ENCODE measurements at places on chromosomes 4 and X.

DNA sequence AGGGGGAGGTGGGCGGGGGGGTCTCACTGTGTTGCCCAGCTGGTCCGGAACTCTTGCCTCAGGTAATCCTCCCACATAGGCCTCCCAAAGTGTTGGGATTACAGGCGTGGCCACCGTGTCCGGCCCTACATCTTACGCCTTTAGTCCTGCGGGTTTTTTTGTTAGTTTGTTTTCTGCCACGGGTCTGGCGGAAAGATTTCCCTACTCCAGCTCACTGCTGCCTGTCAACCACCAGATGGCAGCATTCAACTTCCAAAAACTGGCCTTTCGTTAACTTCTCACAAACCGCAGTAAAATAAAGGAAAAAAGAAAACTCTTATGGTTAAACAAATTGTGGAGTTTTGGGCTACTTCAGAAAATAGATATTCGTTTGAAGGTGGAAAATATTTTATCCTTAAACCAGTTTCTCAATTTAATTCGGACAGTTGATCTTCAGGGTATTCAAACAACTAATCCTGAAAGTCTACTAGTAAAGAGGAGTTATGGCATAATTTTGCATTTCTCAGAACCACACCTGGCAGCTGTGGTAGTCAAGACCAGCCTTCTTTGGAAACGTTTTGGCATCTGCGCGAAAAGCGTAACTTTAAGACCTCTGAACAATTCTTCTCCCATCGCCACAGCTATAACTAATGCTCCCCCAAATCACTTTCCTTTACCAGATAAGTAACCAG lies 41.1 kb downstream of the LUZP4 start:
- no peak for DNase-seq

GRCh38 chr4:25031077-25031621 lies 403 bp upstream of the LGI2 start:
- no peak for DNase-seq

- DNase-seq = no peak
Measured at GRCh38 chrX:103170216-103170615, 44.7 kb upstream of the BEX4 start.

GRCh38 chrX:134640914-134641313 lies 17.4 kb downstream of the PLAC1 start:
- DNase-seq = no peak

GRCh38 chr4:165294907-165295306 lies 32.6 kb upstream of the MSMO1 start:
- DNase-seq = no peak

DNA sequence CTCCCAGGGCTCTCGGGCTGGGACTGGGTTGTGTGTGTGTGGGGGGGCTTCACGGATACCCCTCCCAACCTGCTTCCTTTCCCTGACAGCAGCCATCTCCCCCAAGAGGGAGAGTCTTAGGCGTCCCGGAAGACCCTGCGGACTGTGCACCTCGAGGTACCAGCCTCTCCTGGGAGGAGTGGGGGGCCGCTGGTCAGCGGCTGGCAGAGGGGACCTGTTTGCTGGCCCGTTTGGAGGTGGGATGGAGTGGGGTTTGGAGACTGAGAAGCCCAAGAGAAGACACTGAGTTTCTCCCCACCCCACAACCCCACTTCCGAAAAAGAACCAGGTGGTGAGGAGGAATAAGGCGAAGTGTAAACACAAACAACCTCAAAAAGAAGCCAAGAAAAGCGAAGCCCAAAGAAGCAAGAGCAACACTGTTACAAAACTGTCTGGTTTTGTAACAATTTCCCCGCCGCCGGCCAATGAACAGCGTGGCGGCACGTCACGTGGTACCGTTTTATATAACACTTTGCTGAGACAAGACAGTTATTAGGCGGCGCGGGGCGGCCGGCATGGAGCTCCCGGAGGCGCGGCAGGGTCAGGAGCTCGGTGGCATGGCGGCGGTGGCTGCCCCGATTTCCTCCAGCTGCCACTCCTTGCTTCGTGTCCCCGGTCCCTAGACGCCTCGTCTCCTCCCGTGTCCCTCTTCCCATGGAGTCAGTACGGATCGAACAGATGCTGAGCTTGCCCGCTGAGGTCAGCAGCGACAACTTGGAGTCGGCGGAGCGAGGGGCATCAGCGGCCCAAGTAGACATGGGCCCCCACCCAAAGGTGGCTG lies at the start of gene LONRF3:
Gene LONRF3 (plus strand): TSS at position 531 of the 820 bp plus-strand sequence. CDS start 163 bp downstream, at position 694.
- peak; percentile 12 for DNase-seq

DNA sequence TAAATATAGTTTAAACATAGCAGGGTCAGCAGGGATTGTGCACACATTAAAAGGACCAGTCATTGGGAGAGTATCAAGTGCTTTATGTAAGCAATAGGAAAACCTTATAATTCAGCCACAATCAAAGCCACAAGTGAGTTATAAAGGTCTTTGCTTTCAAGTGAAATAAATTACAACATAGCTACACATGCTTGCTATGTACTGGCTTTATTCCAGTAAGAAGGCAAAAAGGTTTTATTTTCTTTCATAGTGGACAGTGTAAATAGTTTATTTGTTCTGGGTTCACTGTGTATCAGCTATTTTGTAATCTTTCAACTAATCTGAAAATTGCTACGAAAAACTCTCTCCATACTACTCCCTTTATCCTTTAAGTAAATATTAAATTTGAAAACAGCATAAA lies 691.4 kb downstream of the PCDH7 start:
- DNase-seq = no peak

DNA sequence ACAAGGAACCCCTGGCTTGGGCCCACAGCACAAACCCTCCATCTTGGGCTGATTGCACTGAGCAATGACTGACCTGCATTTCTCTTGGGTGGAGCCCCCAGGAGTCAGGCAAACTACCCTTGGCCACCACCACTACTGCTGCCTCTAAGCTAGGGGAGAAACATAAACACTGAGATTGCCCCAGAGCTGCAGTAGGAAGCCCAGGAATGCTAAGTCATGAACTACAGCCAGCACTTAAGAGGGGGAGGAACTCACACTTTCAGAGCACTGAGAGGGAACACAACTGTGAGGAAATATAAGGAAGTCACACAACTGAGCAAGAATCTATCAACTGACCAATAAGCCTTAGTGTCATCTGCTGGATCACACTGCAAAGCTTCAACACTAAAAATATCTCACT lies 111.6 kb upstream of the PPP3CA start:
- DNase-seq = no peak

- DNase-seq = no peak
Measured at GRCh38 chr4:182643801-182644682, 273.1 kb downstream of the DCTD start.

GRCh38 chr4:127601029-127601428 lies 31.7 kb upstream of the INTU start:
- no peak for DNase-seq

- no peak for DNase-seq
Measured at GRCh38 chr4:19547463-19547862, 704.2 kb upstream of the SLIT2 start.

- no peak for DNase-seq
Measured at GRCh38 chr4:53459548-53459947, 82.1 kb downstream of the FIP1L1 start.

DNA sequence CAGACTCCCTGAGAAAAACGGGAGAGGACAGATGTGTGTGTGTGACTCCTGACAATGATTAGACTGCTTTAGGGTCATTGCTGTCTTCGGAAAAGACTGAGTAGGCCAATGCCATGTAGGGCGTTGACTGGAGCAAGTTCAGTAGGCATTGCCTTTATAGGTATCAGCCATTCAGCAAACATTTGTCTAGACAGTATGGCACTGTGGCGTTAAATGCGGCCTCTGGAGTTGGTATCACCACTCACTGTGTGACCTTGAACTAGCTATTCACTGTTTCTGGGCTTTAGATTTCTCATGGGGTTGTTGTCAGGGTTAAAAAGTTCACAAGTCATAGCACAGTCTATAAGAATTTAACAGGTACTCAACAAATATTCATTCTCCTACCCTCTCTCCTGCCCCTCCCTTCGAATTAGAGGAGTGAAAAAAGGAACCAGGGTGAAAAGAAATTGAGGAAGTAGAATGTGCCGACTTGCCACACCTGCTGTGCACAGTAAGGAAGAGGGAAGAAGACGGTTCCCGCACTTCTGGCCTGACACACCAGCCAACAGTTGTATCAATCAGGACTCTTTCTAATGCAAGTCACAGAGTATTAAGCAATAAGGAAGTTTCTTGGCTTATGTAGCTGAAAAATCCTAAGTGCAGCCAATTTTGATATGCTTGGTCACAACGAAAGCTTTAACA lies 83.2 kb upstream of the PLAC8 start:
- no peak for DNase-seq

GRCh38 chr4:151218343-151218742 lies 58.6 kb upstream of the PRSS48 start:
- no peak for DNase-seq

DNA sequence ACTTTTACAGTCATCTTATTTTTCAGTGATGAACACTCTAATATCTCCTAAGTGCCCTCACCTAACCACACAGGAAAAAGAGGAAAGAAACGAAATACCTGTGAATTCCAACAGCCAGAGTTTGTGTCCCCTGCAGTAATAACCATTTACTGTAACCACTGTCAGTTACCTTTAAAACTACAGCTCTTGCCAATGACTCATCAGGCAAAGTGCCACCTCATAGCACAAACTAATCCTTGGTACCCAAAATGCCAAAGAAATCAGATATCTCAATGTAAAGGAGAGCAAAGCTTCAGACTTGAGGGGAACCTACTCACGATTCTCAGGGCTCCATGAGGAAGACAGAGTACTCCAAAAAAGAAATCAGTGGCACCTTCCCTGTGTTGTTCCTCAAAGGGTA lies 146.5 kb downstream of the NDST3 start:
- DNase-seq = no peak

GRCh38 chr4:16860516-16860915 lies 37.9 kb downstream of the LDB2 start:
- DNase-seq = no peak

- DNase-seq = no peak
Measured at GRCh38 chrX:43735957-43736356, 79.9 kb downstream of the MAOA start.

DNA sequence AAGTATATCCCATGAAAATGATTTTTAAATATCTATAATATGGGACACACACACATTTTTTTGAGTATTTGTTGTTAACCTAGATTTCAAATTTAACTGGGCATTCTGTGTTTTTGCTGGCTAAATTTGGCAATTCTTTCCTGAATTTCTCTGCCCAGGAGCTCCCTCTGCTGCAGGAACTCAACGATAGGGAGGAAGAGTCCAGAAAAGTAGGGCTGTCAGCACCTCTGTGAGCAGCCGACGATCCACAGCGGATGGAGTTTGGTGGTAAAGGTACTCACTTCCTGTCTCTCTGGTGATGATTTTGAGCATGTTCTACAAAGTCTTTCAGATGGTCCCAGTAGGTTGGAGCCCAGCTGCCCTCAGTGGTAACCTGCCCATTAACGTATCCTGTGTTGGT lies 23.1 kb upstream of the TMEM184C start:
- no peak for DNase-seq

- peak; percentile 36 for DNase-seq
Measured at GRCh38 chr4:121822796-121823504, 733 bp downstream of the CCNA2 start.

DNA sequence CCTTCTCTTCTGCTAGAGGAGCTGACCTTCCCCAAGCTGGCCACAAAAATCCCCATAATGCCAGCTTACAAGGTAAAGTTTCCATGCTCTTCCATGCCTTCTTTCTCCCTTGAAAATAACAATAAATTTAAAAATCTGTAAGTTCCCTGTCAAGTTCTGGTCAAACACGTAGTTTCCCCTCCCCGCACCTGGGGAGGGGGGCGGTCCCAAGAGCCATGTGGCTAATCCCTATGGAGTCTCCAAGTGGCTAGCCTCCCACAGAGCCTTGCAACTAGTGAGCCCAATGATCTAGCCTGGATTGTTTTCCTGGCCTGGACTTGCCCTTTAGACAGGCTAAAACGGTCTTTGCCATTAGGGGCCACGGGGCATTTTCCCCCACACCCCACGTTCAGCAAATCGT lies 2.1 kb upstream of the NRK start:
- DNase-seq = no peak

GRCh38 chr4:8372506-8372905 lies 68.0 kb downstream of the ACOX3 start:
- DNase-seq = no peak

DNA sequence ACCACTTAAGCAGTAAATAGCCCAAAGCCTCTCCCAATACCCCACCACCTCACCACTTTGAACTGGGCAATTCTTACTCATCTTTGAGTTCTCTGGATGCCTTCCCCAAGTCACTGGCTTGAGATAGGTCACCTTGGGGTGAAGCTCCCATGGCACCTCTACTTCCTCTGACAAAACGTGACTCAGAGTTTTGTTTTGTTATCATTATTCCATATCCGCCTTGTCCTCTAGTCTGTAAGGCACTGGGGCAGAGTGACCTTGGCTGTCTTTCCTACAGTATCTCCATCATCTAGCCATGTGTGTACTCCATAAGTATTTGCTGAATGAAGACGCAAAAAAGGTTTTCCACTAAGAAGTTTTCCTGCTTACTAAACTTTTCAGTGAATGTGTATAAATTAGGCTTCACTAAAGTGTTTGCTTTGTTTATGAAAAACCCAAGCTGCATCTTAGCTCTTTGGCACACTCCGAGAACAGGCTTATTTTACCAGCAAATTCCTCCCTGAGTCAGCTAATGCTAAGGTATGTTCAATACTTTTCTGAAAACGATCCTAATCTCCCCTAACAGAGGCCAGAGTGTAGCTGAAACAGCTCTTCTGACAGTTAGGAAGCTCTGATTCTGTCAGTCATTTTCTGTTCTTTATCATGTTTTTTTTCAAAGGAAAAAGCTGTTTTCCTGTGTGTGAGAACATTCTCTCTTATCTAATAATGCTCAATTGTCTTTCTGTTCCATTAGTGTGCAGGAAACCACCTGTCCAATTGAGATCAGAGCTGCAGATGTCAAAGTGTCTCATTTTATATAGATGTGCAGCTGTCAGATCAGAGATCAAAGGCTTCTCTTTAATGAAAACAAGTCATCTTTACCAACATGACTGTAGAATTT lies 30.2 kb upstream of the TSPAN5 start:
- no peak for DNase-seq

DNA sequence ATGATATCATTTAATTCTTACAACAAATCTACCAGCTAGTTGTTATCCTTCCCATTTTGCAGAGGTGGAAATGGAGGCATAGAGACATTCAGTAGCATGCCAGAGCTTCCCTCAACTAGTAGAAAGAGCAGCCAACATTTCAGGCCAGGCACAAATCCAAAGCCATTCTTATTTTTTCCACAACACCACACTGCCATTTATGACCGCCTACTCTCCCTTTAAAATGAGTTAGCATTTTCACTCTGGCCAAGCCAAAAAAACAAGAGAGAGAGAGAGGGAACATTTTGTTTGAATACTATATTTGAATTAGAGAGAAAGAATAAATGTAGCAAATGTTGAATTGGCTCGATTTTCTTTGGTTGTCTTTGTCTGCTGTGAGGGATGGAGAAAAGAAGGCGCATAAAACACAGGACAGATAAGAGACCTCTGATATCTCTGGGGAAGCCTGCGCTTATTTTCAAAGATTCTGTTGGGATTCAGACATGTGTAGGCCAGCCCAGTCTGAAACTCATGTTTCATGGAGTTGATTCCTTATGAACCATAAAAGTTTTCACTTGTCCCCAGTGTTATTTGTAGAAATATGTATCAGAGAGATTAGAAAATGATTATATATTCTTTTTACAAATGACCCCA lies 265.7 kb downstream of the RAB28 start:
- DNase-seq = no peak

GRCh38 chr4:79267671-79268070 lies 58.2 kb downstream of the NAA11 start:
- no peak for DNase-seq
